ENCODE measurements at places on chromosomes 2 and 18.

DNA sequence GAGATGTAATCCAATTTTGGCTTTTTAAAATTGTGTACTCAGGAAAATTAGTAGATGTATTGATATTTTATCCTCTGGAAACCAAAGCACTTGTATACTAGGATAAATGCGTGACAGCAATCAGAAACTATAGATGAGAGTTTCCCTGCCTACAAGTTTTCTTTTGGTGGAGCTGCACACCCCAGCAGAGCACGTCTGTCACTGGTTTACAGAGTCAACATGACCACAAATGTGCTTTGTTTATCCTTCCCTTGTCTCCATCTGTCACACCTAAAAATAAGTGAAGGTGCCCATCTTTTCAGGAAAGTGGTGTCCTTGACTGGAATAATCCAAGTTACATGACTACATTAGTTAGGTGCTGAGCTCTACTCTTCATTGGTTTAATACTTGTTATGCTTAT lies 210.4 kb upstream of the DSEL start:
- no peak for DNase-seq

GRCh38 chr2:136386046-136386445 lies 268.1 kb upstream of the CXCR4 start:
- no peak for DNase-seq

- no peak for DNase-seq
Measured at GRCh38 chr18:9153256-9153655, 16.7 kb downstream of the ANKRD12 start.

DNA sequence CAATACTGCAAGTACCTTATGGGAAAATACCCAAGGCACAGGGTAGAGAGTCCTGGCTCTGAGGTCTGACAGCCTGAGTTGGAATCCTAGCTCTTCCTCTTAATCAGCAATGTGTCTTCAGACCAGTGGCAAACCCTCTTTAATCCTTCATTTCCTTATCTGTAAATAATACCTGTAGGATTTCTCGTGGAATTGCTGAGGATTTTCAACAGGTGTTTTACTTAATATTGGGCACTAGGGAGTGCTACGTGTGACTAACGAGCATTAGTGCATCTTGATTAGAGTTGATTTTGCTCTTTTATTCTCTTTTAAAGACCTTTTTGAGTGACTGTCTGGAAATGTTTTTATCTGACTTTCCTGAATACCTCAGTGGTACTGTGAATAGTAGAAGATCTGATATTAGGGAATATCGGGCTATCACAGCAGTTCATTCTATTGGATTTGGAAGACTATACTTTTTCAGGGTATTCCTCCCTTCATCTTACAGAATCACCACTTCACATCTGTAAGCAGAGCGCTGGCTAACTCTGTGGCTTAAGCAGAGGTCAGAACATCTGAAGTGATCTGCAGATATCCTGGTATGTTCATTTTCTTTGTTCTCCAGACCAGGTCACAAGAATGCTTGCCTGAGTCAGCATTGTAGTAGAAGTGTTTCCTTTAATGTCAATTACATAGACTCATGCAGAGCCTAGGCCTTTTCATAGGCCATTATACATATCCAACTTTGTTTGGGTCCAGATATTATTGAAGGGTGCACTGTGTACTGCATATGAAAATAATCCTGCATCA lies 49.1 kb downstream of the ARHGAP28 start:
- no peak for DNase-seq

DNA sequence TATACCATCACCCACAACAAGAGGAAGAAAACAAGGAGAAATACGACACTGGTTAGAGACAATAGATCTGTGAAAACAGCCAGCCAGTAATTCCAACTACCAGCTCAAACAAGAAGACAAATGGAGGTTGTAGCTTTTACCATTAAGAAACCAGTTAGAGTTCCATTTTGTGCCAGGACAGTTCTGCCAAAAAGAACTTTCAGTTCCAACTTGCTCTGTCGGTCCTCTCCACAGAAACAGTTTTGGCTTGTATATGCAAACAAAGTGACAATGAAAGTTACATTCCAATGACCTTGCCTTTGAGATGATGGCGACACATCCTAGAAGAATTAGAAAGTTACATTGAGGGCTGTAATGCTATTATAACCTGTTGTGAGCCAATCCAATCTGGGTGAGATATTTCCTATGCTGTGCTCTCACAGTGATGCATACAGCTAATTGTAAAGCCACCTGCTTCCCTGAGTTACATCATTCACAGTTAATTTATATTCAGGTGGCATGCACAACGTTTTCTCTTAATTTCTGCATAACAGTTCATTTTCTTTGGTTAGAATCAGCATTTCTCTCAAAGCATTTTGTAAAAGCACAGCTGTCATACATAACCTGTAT lies 1378.4 kb upstream of the PIK3C3 start:
- no peak for DNase-seq

DNA sequence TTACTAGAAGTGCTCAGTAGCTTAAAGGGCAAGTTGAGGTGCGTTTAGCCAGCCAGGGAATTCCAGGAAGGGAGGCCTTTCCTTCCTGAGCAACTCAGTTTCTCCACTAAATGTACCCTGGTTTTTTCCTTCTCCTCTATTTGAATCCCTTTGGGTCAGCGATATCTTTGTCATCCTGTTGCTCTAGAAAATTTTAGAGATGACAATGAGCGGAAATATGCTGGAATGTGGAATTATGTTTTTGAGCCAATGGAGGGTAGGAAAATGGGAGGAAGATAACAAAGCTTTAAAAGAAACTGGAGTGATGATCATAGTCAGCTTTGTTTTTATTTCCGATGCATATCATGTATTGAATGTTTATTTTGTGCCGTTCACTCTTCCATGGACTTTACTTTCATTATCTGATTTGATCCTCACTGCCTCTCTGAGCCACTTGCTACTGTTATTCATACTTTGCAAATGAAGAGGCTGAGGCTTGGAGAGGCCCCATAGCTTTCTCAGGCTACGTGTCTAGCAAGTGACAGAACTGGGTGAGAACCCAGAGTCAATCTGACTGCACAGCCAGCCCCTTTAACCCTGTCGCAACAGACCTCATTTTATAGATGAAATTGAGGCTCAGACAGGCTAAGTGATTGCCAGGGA lies 67.3 kb downstream of the NTSR2 start:
- DNase-seq, result no peak

DNA sequence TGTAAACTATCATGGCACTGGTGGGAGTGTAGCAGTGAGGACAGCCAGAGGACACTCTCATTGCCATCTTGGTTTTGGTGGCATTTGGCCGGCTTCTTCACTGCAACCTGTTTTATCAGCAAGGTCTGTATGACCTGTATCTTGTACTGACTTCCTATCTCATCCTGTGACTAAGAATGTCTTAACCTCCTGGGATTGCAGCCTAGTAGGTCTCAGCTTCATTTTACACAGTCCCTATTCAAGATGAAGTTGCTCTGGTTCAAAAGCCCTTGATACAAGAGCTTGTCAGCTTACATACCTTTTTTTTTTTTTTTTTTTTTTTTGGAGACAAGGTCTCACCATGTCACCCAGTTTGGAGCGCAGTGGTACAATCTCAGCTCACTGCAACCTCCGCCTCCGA lies 110.9 kb downstream of the METTL8 start:
- no peak for DNase-seq

- no peak for DNase-seq
Measured at GRCh38 chr2:242057379-242058040, 188.0 kb downstream of the RTP5 start.

DNA sequence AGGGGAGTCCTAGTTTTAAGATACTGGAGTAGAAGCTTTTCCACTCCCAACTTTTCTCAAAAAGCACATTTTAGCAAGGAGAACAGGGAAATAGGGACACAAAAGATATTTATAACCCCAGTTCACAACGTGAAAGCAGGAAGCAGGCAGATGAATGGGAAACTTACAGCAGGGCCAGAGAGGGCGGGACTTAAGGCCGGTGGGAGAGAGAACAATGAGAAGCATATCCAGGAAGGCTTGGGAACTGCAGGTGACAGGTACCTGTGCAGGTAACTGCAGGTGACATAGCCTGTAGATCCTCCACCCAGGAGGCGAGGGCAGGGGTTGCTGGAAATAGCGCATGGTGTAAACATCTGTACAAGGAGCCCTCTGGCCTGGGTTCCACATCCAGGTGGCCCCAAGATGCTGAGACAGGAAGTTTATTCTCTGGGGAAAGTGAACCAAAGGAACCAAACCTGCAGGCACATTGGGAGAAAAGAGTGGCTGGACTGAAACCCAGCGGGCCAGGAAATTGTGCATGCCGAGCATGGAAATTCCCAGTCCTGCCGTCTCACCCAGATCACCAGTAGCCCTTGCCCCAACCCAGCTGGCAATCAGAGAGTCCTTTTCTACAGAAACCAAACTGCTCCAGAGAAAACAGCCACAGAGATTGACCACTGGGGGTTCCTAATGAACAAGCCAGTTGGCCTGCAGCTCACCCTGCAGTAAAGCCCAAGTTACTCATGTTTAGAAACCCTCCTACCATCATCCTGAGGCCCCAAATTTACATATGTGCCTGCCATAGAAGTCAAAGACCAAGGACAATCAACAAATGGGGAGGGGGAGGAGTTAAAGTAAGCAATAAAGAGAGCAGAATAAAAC lies 24.3 kb upstream of the COL6A3 start:
- DNase-seq, result no peak

DNA sequence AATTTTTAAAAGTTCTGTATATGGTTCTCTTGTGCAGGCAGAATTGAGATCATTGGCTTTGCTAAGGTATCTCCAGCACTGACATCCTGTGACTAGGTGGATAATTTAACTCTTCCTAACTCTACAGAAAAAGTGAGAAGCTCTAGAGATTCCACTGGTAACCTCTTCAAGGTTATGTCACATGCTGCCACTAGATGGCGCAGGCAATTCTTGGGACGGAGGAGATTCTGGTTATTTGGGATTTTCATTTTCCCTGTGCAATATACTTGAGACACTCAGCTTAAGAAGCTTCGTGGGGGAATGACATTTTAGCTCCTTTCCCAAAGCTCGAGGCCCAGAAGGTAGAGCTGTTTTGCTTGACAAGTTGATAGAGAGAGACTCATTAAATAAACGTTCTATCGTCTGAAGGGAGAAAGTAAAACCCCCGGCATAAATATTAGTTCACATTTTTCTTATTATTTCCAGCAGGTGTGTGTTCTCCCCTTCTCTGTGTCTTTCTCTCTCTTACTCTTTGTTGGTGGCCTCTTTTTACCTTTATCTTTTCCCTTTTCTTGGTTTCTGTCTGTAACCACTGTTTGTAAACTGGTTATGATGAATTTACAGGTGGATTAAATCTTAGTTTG lies 26.6 kb upstream of the LANCL1 start:
- peak; percentile 11 for DNase-seq

DNA sequence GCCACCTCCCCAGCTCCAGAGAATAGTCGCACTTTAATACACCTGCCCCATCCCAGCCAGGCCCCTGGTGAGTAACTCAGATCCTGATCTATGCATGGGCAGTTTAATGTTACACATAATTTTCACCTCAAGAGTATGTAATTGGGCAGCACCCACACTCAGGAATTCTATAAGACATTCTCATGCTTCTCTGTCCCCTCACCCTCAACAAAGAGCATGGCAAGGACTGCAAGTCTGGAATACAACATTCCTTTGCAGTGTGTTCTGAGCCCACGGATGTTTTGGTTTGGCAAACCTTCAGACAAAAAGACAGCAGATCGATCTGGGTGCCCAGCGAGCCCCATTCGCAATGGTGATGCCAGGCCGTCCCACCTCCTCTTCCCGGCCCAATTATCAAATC lies 4.9 kb upstream of the SLC14A1 start:
- no peak for DNase-seq

- DNase-seq, result no peak
Measured at GRCh38 chr2:238862701-238863100, 14.8 kb downstream of the TWIST2 start.

- no peak for DNase-seq
Measured at GRCh38 chr18:57585855-57586250, 649 bp downstream of the FECH start.

DNA sequence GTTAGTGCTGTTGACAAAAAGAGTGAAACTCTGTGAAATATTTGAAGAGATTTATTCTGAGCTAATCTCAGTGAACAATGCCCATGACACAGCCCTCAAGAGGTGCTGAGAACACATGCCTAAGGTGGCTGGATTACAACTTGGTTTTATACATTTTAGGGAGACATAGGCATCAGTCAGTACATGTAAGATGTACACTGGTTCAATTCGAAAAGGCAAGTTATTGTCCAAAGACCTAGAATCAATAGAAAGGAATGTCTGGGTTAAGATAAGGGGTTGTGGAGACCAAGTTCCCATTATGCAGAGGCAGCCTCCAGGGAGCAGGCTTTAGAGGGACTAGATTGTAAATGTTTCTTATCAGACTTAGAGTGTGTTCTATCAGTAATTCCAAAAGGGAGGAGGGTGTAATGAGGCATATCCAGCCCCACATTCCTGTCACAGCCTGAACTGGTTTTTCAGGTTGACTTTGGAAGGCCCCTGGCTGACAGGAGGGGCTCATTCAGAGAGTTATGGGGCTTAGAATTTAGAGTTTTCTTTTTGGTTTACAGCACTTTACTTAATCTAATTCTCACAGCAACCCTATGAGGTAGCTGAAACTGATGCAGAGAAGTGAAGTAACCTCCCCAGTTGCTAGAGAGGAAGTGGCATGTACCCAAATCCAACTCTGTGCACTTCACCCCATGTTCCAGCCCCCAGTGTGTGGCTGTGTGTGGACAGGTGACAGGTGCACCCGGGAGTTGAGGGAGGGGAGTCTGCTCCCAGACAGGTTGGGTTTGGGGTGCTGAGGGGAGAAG lies 28.3 kb upstream of the ASAP2 start:
- no peak for DNase-seq

DNA sequence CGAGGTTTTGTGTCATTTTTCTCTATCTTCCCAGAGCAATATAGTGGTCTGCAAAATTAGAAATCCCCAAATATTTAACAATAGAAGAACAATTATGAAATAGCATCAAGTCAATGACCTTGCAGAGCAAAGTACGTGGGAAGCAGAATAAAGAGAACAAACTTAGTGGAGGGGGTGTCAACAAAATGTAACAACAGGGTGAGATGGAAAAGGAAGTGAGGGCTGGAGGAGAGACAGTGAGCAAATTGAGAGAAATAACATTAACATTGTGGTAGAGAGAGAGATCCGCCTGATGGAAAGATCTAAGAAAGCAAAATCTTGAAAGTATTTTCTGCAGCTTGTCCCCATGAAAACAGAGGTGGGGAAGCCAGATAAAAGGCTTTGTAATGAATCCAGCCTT lies 23.4 kb downstream of the ARHGAP15 start:
- DNase-seq, result no peak

DNA sequence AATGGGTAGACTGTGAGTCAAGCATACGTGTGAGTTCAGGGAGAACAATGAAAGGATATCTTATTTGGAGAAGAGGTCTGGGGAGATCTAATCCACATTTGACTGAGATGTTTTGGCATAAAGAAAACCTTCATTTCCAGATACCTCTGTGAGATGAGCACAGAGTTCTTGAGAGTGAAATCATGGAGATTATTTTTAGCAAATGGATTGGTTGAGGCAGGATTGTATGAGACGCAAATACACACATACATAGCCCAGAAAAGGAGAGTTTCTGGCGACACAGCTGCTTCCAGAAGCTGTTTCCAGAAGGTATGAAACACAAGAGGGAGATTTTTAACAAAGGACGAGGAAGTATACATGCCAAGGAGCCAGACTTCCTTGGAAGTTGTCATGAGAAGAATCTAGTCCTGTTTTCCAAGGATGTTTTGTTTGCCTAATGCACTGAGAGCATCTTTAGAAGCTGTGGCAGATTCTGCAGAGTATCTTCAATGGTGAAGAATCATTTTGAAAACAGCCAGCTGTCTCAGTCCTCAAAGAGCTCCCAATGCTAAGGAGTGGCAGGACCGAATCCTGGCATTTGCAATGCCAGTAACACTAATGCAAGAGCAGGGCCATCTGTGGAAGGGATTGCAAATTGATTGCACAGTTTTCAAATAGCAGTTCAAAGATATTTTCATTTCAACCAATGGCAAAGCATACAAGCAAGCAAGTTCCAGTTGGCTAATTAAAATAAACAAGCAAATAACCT lies 177.2 kb downstream of the SETBP1 start:
- no peak for DNase-seq

All from GM12892 (cell line).